CD4-positive, alpha-beta memory T cell (primary cell): ENCODE measurements at places on chromosomes 4 and X.

- DNase-seq, result no peak
Measured at GRCh38 chrX:153371256-153371655, 29.9 kb downstream of the PNMA6E start.

GRCh38 chr4:139852612-139853269, 187.1 kb downstream of the MGST2 start:
- DNase-seq, result no peak

GRCh38 chr4:57492251-57492878, 382.2 kb upstream of the IGFBP7 start:
- no peak for DNase-seq

DNA sequence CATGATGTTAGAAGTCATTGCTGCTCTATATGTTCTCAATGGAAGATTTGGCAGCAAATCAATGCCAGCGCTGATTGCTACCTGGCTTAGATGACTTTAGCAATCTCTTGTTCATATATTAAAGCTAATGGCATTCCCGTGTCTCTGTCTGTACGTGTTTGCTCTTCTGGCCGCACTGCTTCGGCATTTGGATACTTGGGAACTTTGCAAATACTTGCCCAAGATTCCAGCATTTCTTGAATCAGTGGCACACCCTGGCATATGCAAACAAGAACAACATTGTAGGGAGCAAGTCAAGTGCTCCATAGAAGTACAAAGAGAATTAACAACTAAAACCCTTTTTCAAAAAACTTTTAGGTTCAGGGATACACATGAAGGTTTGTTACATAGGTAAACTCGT, 128.9 kb upstream of the TMEM164 start:
- DNase-seq, result no peak

DNA sequence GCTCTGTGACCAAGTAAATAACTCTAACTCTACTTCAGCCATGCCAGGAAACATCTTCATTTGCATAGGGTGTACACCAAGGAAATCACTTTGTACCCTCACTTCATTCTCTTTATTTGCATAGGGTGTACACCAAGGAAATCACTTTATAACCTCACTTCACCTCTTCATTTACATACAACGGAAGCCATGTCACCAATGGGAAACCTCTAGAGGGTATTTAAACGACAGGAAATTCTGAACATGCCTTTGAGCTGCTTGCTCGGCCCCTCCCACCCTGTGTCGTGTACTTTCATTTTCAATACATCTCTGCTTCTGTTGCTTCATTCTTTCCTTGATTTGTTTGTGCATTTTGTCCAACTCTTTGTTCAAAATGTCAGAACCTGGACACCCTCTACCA, 848.1 kb upstream of the FRG1 start:
- DNase-seq, result no peak

DNA sequence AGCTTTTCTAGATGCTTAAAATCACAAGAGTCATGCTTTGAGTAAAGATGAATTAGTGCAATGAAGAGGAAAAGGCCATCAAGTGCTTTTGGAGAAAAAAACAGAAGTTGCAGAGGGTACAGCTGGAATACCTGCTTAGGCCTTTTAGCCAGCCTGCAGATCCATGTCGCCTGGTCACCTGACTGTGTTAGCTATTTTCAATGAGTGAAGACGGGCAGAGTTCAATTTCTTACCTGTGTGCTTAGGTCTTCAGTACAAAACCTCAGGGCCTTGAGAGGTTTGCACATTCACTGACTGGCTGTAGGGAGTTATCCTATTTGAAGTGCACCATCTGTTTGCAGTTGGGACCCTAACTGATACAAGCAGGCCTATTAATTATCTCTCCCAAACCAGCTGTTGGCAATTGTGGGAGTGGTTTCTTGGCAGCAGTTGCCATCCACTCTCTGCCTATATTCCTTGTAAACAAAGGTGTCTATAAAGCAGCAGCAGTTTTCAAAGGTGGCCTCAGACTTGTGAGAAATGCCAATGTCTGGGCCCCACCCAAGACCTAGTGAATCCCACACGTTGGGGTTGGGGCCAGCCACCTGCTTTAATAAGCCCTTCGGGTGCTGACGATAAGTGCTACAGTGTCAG, 16.3 kb upstream of the FAT1 start:
- no peak for DNase-seq

DNA sequence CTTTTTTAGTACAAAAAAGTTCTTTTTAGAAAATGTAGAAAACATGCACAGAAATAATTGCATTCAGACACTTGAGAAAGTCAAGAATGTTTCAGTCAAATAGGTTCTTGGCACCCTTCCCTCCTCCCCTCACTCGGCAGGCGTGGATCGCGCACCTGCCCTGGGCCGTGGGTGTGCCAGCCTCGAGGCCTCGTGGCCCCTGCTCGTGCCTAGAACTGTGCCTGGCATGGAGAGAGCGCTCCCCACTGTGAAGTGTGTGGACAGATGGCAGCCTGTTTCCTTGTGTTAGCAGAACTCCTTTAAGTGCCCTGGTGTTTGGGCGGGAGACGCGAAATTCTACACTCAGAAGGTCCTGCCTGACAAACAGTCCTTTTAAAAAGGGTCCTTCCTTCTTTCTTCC, 14.7 kb downstream of the RGS12 start:
- DNase-seq, result no peak

GRCh38 chr4:1989533-1990347, 19.0 kb downstream of the NELFA start:
- no peak for DNase-seq

GRCh38 chrX:47264483-47265173, 31.8 kb downstream of the USP11 start:
- no peak for DNase-seq

DNA sequence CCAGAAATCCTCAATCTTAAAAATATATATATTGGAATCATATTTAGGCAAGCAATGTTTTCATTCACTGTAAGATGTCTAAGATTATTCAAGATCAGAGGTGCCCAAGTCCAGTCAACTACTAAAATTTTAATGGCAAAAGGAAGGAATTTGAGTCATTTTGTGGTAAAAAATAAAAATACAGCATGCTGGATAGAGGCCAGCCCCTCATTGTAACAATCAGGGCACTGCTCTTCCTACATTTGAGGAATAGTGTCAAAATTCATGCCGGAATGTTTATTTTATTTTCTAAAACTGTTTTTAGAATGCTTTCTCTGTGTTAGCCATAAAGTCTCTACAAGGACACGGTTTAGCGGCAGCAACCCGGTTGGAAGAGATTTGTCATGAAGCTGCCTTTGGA, 49.9 kb upstream of the SRD5A3 start:
- no peak for DNase-seq
